Lung microvascular endothelial cell (primary cell): ENCODE measurements at places on chromosomes 4 and X. TPM values are rescaled to one million over a fixed set of nuclear protein-coding genes. Genes with fewer than 3 reads are reported as not detected.

ALB gene
- total RNA-seq = not detected in 2 replicates

DOK7 gene
- not detected in 2 replicates for total RNA-seq

ZNF674 gene
- 3.1 and 4.0 TPM in 2 replicates for total RNA-seq

ARHGEF6 gene
- 5.9 and 12.7 TPM in 2 replicates for total RNA-seq

TEX13D gene
- total RNA-seq = not detected in 2 replicates

DMRTC1 gene
- not detected in 2 replicates for total RNA-seq

SPACA5 gene
- not detected in 2 replicates for total RNA-seq

ODAPH gene
- not detected in 2 replicates for total RNA-seq

GSX2 gene
- not detected in 2 replicates for total RNA-seq

HSFX3 gene
- total RNA-seq = not detected in 2 replicates

CSAG1 gene
- total RNA-seq = not detected in 2 replicates

BGN gene
- total RNA-seq = 15.3 TPM in 2 replicates

C4orf50 gene
- total RNA-seq = under 0.01 TPM in 2 replicates
